Caki2 (cell line): ENCODE measurements at places on chromosomes 2 and 18.
A peak's percentile ranks its signal among the peaks of the same experiment; 100 is the strongest.

DNA sequence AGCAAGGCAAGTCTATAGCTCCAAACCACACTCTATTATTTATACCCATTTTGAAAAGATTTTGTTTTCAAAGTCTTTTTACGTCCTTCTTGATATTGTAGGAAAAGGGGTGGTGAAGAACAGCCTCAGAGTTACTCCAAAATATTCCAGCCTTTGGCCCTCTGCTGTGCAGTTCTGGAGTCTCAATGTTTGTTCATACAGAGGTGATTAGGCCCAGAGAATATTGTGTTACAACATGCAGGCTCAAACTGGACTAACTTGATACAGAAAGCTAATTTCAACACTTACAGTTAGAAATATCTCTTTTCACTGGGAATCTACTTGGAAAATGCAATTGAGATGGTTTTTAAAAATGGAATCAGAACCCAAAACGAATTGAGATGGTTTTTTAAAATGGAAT is 40.4 kb upstream of the SLC25A52 start:
- DNase-seq = no peak

DNA sequence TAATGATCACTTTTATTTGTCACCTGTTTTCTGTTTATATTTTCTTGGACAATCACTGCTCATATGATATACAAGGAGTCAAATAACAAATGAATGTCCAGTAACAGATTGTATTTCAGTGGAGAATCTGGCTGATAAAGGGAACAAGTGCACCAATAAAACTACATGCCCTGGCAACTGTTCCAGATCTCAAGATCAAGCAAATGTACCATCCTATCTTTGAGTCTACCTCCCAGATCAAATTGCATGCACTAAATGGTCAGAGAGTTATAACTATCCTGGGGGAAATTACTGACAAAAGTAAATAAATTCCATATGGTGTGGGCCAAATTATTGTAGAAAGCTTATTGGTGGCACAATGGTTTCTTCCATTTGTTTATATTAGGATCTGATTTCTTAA is 452.8 kb downstream of the MBD2 start:
- DNase-seq = no peak

- DNase-seq = no peak
Observed at GRCh38 chr2:177909962-177910361, 162.6 kb downstream of the PDE11A start.

- no peak for DNase-seq
Observed at GRCh38 chr18:21080576-21080975, 31.0 kb downstream of the ROCK1 start.

DNA sequence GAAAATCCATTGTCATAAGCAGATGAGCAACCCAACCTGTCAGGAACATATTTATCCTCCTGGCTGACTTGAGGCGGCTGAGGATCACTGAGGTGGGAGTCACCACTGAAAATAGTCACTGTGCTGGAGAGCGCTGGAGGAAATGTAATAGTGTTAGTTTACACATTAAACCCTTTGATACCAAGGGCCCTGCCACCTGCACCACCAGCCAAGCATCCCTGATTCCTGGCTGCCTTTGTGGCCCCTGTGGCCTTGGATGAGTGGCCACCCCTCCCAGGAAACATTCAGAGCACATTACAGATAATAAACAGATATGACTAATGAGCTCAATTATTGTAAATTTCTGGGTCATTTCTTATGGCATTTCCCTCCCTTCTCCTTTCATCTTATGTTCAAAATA is 105.9 kb downstream of the LYPD1 start:
- peak; percentile 71 for DNase-seq

- no peak for DNase-seq
Observed at GRCh38 chr2:66111706-66112105, 323.2 kb upstream of the MEIS1 start.

- DNase-seq = no peak
Observed at GRCh38 chr2:238900511-238900910, 52.6 kb downstream of the TWIST2 start.

GRCh38 chr2:60979231-60979630 is 38.3 kb upstream of the PEX13 start:
- DNase-seq = no peak

GRCh38 chr18:8942021-8942908 is 160.2 kb upstream of the NDUFV2 start:
- DNase-seq = no peak

DNA sequence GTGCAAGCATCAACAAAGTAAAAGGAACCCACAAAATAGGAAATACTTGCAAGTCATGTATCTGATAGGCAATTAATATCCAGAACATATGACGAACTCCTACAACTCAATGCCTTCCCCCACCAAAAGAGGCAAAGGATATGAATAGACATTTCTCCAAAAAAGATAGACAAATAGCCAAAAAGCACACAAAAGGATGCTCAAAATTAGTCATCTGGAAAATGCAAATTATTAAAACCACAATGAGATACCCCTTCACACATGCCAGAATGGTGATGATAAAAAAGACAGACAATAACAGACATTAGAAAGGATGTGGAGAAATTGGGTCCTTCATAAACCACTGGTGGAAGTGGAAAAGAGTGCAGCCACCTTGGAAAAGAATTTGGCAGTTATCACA is 76.4 kb downstream of the RIF1 start:
- no peak for DNase-seq

DNA sequence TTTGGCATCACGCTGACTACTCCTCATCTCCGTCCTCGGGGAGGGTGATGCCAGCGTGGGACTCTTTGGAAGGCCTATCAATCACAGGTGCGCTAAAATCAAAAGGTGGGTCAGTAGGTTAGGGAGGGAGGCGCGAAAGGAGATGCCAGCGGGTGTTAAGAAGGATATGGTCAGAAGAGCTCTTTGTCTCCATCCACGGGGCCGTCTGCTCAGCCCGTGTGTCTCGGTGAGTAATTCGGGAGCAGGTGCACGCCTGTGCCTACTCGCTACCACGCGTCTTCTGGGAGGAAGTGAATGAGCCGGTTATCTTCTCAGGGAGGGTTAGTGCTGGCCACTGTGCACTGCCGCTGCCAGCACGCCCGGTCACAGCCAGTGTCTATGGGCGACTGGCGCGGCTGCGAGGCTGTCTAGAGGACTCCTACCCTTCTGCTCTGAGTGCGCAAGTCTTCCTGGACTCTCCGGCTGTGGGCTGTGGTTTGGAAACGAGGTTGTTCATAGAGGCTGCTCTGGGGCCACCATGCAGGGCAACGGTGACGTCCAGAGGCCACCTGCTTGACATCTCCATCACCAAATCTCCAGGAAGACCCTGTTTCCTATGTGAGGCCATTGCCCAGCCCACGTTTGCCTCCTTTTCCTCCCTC is 153.4 kb downstream of the MBP start:
- DNase-seq = no peak

DNA sequence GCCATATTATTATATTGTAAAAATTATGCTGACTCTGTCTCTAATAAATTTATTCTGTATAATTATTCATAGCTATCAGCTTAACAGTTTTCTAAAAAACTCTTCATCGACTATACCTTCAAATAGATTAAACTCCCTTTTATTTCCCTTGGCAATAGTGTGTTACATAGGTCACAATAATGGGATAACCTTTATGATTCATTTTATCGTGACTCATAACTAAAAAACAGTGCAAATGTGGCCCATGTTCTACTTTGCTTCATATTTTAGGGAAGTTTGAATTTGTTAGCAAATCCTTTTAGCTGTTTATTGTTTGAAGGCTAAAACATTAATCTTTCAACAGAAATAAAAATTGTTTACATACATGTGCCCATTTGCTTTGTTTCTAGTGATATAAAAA is 783.2 kb upstream of the CDH2 start:
- no peak for DNase-seq

- DNase-seq = no peak
Observed at GRCh38 chr2:166285215-166285614, 90.5 kb downstream of the SCN9A start.

- DNase-seq = no peak
Observed at GRCh38 chr2:98928242-98928641, 7.8 kb downstream of the CRACDL start.

DNA sequence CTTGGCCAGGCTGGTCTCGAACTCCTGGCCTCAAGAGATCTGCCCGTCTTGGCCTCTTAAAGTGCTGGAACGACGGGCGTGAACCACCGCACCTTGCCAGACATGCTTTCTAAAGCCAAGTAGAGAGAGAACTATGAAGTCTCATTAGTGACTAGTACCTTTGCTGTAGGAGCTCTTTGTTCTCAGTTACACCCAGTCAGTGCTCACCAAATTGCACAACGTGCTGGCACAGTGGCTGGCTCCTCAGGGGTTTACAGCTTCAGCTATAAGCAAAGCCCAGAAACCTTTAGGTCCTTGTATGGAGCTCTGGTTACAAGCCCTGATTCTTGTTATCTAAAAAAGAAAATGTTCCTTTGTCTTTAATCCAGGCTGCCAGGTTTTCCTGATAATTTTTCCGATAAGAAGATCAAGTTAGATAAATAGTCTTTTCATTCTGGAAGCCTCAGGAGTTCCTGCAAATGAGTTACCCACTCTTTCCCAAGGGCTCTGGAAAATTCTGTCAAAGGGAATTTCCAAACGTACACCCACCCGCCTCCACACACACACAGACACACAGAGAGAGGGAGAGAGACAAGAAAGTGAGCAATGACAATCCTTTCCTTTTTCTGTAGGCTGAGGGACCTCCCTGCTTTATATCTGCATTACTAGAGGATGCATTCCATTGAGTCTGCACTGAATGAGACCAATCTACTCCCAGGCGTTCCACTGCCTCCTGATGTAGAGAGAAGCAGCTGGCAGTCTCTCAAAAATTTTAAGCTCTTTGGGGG is 100.2 kb upstream of the CSRNP3 start:
- no peak for DNase-seq
